Epithelial cell of esophagus (primary cell): ENCODE measurements at places on chromosomes 11 and 22.
A peak's percentile ranks its signal among the peaks of the same experiment; 100 is the strongest.

DNA sequence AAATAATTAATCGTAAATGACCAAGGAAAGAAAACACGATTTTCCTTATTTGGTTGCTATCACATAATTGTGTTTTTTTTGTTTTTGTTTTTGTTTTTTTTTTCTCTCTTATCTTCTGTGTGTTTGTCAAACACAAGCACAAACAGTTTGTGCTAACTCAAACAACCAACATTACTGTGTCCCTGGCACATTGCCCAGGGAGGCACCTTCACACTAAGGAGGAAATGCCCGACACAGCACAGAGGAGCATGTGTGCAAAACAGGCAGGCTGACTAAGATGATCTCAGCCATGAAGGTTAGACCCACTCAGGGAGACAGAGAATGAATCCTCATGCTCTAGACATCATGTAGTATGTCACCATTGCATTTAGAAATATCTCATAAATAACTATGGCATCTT, 130.1 kb downstream of the SOX6 start:
- peak; percentile 84 for DNase-seq

GRCh38 chr11:17612221-17613188, 65.4 kb downstream of the OTOG start:
- no peak for DNase-seq

DNA sequence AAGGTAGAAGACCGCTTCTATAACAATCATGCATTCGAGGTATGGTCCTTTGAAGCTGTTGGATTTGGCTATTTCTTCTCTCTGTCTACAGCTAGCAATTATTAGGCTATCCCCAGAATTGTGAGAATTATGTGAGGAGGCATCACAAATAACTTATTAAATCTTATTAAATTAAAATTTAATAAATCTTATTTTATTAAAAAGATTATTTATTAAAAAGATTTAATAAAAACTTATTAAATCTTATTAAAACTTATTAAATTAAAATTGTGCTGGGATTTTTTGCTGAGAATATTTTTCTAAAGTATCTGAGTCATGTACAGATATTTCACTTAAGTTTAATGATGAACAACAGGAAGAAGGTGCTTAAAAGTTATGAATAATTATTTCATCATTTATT, 7.7 kb downstream of the SPA17 start:
- no peak for DNase-seq

DNA sequence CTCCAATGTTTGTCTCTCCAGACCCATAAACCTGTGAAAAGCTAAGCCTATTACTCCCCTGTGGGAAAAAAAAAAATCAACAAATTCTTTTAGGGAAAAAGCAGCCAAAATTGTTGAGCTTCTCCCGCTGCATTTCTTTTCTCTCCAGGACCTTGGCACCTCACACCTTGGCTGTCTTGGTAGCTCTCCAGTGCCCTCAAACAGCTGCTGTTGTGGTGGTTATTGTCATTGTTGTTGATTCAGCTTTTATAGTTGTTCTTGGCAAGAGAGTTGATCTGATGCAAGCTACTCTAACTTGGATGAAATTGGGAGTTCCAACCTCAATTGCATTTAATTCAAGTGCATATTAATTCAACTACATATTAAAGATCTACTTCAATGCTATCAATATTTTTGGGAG, 516.9 kb upstream of the LARGE1 start:
- no peak for DNase-seq

- peak; percentile 45 for DNase-seq
These were observed 98.8 kb downstream of the SNX19 start for GRCh38 chr11:130817330-130817944.

GRCh38 chr11:118917481-118918127, 8.1 kb downstream of the BCL9L start:
- DNase-seq, result peak; percentile 93

DNA sequence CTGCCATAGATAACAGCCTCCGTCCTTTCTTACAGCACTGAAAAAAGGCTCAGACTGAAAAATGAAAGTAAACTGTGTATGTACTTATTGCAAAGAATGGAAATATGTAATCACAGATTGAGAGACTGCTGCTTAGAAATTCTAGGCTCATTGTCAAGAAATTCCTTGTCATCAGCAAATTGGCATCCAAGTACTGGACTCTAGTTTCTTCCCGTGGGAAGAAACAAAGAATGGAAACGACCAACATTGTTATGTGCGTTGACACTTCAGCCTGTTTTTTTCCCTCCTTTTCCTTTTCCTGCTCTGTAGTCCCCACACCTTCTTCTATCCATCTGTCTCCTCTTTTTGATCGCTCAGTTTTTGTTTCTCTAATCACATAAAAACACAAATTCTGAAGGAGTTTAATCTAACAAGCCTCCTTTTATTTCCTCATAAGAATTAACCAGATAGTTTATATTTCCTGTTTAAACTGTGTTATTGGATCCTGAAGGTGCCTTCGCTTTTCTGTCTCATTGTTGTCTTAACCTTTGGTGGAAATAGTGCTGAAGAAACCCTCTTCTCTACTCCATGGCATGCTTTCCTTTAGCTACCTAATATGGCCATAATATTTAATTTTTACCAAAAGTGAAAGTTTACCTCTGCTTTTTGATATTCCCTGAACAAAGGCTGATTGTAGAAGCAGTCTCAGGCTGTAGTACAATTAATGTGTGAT, 20.0 kb upstream of the CASP12 start:
- peak; percentile 25 for DNase-seq
